ENCODE measurements at places on chromosomes 1 and 21. TPM values are rescaled to one million over a fixed set of nuclear protein-coding genes. Genes with fewer than 3 reads are reported as not detected.

DNA sequence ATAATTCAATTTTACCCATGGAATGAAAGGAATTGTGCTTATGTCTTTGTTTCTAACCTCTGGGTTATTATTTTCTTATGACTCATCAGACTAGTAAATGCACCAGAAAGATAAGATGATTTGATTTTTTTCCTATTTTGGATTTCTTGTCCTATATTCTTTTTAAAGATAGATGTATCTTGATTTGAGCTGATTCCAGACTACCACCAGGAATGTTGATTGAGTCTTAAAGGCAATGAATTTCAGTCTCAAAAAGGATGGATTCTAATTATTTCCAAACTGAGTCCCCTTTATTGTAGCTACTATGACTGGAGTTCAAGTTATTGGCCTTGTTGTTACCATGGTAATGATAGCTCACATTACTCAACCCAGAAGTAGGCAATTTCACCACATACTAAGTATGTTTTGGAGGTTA, 95.8 kb upstream of the RGS4 start:
- DNase-seq = no peak
- H3K27ac ChIP-seq = no peak overlapping the region
- no peak overlapping the region for H3K4me3 ChIP-seq
- no peaks in the 10 kb centered on the region for H3K36me3 ChIP-seq

DNA sequence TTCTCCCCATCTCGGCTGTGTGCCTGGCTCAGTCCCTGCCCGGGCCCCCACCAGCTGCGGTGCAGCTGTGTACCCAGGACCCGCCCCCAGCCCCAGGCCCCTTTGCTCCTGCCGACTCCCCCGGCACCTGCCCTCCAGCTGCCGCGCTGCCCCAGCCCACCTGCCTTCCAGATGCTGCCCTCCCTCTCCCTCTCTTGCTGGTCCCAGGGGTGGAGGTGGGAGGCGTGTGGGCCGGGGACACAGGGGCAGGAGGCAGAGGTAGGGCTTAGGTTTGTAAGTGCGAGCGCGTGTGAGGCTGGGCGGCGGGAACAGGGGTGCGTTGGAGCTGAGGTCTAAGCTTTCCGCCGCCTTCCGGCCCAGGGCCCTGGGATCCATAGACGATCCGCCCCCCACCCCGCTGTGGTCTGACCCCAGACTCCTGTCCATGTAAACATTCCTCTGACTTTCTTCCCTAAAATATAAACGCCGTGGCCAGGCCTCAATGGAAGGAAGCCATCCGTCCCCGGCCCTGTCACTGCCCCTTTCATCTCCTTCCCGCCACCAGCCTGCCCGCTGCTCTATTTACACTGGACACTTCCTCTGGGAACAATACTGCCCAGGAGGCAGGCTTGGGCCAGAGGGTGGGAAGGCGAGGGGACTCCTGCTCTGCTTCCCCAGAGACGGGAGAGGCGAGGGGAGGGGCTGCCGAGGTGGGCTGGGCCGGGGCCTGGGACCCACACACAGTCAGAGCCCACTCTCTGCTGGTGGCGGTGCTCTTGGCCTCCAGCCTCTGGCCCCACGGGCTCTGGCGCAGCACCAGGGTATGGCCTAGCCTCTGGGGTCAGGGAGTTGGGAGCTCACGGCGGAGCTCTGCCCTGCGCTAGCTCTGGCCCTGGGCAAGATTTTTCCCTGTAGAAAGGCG, 128.3 kb downstream of the CASZ1 start:
- H3K4me1 ChIP-seq = no peaks in the 10 kb centered on the region
- H3K27me3 ChIP-seq = no peaks in the 10 kb centered on the region
- H3K4me3 ChIP-seq = no peak overlapping the region
- H3K36me3 ChIP-seq = no peaks in the 10 kb centered on the region

The NBPF8 gene
- total RNA-seq = 0.96 TPM

The DEPDC1 gene
- 23.1 TPM for total RNA-seq

GRCh38 chr1:200625381-200625824, 4.9 kb upstream of the KIF14 start:
- no peaks in the 10 kb centered on the region for H3K27me3 ChIP-seq
- H3K4me1 ChIP-seq = peaks cover 6% of the 10 kb centered on the region
- H3K36me3 ChIP-seq = no peaks in the 10 kb centered on the region
- DNase-seq = no peak

The PDZK1 gene
- not detected for total RNA-seq

- no peak overlapping the region for H3K4me3 ChIP-seq
- H3K27ac ChIP-seq = no peak overlapping the region
- no peaks in the 10 kb centered on the region for H3K27me3 ChIP-seq
- peaks cover 78% of the 10 kb centered on the region for H3K36me3 ChIP-seq
- H3K4me1 ChIP-seq = no peaks in the 10 kb centered on the region
Measured at GRCh38 chr1:31272369-31272768, 24.2 kb downstream of the SNRNP40 start.

The CELSR2 gene
- total RNA-seq = 26.7 TPM

GRCh38 chr1:232590744-232591082, 39.2 kb downstream of the SIPA1L2 start:
- no peak overlapping the region for H3K27ac ChIP-seq
- DNase-seq = no peak
- no peaks in the 10 kb centered on the region for H3K4me1 ChIP-seq
- no peak overlapping the region for H3K4me3 ChIP-seq

DNA sequence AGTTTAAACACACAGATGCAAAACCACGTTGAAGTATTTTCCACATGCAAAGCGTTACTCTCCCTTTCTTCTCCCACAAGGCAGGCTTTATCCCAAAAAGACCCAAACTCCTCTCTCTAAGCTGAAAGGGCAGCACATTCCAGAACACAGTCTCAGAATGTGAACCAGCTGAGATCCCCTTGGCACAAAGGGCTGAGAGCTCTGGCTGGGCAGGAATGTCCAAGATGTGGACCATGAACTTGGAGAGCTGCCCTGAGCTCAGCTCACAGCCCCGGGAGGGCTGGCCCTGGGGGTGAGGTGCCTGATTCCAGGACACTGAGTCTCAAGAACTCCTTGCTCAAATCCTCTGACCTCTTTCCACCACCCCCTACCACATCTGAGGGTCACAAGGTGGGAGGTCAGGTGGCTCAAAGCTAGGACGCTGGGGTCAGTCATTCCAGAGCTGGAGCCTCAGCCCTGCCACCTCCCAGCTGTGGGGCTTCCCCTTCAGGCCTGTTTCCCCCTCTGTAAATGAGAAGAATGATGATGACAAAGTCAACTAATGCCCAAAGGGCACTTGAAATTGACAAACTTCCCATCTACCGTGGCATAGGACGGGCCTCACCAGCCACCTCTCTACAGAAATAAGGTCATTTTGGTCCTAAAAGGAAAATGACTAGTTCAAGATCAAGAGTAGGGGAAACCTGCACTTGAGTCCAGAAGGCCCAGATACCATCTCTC, 11.5 kb downstream of the ALDH4A1 start:
- H3K36me3 ChIP-seq = peaks cover 2% of the 10 kb centered on the region
- H3K4me1 ChIP-seq = no peaks in the 10 kb centered on the region
- no peak overlapping the region for H3K27ac ChIP-seq
- no peak overlapping the region for H3K4me3 ChIP-seq
- H3K27me3 ChIP-seq = no peaks in the 10 kb centered on the region

GRCh38 chr1:11563560-11564069, 84.7 kb downstream of the DISP3 start:
- DNase-seq = no peak
- no peak overlapping the region for H3K27ac ChIP-seq
- no peak overlapping the region for H3K4me3 ChIP-seq
- H3K27me3 ChIP-seq = no peaks in the 10 kb centered on the region
- H3K4me1 ChIP-seq = no peaks in the 10 kb centered on the region
- H3K36me3 ChIP-seq = no peaks in the 10 kb centered on the region

The NEK2 gene
- total RNA-seq = 17.6 TPM

GRCh38 chr1:178143730-178144690, 50.1 kb downstream of the RASAL2 start:
- no peaks in the 10 kb centered on the region for H3K27me3 ChIP-seq
- no peak overlapping the region for H3K4me3 ChIP-seq
- no peak for DNase-seq

- no peaks in the 10 kb centered on the region for H3K4me1 ChIP-seq
- DNase-seq = no peak
- H3K36me3 ChIP-seq = peaks cover 31% of the 10 kb centered on the region
- H3K4me3 ChIP-seq = no peak overlapping the region
- H3K27ac ChIP-seq = no peak overlapping the region
Measured at GRCh38 chr1:172585861-172586260, 52.9 kb downstream of the SUCO start.

The FMO2 gene
- total RNA-seq = not detected

DNA sequence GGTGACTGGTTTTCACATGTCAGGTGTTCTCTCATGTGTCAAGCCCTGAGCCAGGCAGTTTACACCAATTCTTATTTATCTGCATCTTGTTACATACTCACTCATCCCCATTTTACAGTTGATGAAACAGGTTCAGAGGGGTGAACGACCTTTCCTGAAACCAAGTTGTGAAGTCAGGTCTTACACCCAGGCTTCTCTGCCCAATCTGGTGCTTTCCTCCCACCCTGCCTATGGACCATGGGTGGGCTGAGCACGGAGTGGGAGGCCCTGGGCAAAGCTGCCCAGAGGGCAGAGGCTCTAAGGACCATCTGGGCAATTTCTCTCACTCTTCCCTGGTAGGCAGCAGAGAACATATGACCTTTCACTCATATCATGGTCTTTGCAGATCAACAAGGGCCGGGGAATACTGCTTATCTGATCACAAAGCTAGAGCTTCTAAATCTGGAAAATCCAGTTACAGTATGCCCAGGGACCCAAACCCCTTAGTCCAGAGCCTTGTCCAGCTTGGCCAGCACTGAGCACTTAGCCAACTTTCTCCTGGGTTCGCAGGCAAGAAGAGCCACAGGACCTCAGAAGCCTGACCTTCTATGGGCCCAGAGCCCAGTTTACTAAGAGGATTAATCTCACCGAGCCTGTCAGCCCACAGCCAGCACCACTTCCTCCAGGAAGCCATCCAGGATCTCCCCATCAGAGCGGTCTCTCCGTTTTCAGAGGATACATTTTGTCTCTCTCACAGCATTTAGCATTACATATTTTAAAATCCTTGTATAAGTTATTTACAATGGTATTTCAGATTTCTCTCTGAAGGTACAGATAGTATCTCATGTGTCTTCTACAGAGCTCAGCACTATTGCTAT, 16.0 kb upstream of the TTC39A start:
- DNase-seq = no peak
- H3K4me1 ChIP-seq = no peaks in the 10 kb centered on the region
- no peaks in the 10 kb centered on the region for H3K27me3 ChIP-seq
- no peaks in the 10 kb centered on the region for H3K36me3 ChIP-seq
- H3K27ac ChIP-seq = no peak overlapping the region

The XCL1 gene
- 0.22 TPM for total RNA-seq

- no peaks in the 10 kb centered on the region for H3K36me3 ChIP-seq
- no peak overlapping the region for H3K4me3 ChIP-seq
- no peaks in the 10 kb centered on the region for H3K4me1 ChIP-seq
- H3K27me3 ChIP-seq = no peaks in the 10 kb centered on the region
- H3K27ac ChIP-seq = no peak overlapping the region
Measured at GRCh38 chr1:78673120-78673519, 23.5 kb downstream of the IFI44 start.

DNA sequence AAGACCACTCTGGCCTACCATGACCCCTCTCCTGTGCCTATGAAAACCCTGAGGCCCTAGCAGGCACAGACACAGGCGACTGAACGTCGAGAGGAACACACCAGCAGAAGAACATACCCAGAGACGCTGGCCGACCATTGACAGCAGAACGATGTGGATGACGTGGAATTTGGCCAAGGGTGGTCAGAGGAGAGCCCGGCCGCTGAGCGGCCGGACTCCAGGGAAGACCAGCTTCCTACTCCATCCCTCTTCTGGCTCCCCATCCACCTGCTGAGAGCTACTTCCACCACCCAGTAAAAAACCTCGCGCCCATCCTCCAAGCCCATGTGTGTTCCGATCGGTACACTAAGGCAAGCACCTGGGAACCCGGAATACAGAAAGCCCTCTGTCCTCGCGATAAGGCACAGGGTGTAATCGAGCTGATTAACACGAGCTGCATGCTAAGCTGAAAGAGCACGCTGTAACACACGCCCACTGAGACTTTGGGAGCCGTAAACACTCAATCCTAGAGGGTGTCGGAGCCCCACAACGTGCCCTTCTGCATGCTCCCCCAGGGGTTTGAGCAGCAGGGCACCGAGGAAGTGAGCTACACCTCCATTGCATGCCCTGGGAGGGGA, 150.3 kb downstream of the CENPF start:
- no peak overlapping the region for H3K4me3 ChIP-seq
- no peak overlapping the region for H3K27ac ChIP-seq
- H3K36me3 ChIP-seq = peaks cover 1% of the 10 kb centered on the region
- H3K27me3 ChIP-seq = no peaks in the 10 kb centered on the region
- DNase-seq = no peak
- H3K4me1 ChIP-seq = no peaks in the 10 kb centered on the region

The ZNF669 gene
- 19.2 TPM for total RNA-seq

The KRTAP12-2 gene
- total RNA-seq = not detected

DNA sequence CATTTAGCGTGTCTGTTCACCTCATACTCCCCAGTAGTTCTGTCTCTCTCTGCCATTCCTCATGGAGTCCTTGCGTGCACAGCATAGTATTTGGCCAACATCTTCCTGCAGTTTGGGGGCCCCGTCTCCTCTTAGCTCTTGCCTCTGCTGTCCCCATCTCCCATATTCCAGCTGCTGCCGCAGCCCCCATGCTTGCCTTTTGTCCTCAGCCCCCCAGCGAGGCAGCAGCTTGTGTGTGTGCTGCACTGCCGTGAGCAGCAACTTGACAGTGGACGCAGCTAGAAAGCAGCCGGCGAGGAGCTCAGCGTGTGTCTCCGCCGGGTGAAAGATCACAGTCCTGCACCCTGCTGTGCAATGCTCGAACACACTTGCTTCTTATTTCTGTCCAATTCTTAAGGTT, 164.2 kb upstream of the COL6A1 start:
- no peaks in the 10 kb centered on the region for H3K4me1 ChIP-seq
- no peak overlapping the region for H3K27ac ChIP-seq
- no peaks in the 10 kb centered on the region for H3K27me3 ChIP-seq
- H3K36me3 ChIP-seq = no peaks in the 10 kb centered on the region
- DNase-seq = no peak
